B cell (primary cell): ENCODE measurements at places on chromosomes 6 and 20. TPM values are rescaled to one million over a fixed set of nuclear protein-coding genes. Genes with fewer than 3 reads are reported as not detected.

The GNAS-AS1 gene
- total RNA-seq = 1.5 and 2.1 TPM in 2 replicates

- DNase-seq = no peak
Observed at GRCh38 chr20:37328149-37328945, 17.6 kb upstream of the SRC start.

The ZNF341 gene
- total RNA-seq = 9.1 and 9.9 TPM in 2 replicates

DNA sequence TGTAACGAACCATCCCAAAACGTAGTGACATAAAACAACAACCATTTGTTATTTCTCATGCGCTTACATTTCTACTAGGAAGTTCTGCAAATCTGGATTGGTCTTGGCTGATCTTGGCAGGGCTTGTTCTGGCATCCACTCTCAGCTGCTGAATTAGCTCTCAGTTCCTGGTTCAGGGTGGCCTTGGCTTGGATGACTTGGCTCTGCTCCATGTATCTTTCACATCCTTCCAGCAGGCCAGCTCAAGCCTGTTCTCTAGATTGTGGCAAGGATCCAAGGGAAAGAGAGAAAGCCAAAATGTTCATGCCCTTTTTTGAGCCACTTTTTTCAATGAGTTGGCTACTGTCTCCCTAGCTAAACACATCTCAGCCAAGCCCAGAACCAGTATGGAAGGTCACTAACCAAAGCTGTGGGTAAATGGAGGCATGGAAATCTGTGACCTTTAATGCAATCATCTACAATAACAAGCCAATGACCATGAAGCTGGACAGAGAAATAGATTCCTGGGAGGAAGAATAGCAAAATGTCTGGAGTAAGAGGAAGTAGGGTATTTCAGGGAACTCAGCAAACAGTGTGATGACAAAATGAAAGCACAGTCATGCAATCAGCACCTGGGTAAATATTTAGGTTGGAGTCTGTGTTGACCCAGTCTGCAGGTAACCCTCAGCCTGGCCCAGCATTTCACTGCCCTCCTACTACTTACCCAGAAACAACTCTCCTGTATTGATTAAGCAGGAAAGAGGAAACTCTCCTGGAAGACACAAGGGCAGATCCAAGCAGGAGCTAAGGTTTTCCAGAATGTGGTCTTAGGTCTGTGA lies 32.7 kb upstream of the SNAP25 start:
- DNase-seq = no peak

DNA sequence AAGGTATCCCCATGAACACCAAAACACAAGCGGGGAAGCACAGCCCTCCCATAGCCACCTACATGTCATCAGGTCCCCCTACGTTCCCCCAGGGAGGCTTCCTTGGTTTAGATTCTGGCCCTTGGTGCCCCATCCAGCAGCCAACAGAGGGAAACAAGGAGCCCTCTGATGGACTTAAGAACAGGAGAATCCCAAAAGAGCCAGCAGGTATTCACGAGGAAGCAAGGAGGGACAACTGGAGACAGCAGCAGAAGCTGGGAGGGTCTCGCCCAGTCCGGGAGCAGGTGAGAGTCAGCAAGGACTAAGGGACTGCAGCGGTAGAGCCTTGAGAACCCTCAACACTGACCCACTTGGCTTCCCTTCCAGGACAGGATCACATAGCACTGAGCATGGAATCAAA lies 58.4 kb upstream of the TOP1 start:
- DNase-seq = no peak

DNA sequence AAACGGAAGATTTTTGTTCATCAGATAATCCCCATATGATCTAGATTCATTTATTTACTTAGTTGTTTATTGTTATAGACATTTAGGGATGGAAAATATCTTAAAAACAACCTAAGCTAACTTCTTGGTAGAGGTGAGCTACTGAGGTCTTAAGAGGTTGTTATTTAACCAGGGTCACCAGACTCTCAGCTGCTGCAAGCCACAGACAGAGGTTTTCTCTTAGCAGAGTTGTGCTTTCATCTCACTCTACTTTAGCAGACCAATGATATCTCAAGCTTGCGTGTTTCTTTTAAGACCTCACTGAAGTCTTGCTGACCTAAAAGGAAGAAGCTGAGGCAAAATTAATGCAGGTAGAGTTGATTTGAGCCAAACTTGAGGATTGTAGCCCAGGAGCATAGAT lies 43.6 kb downstream of the NCOA7 start:
- DNase-seq = no peak

GRCh38 chr6:63275953-63276352 lies 43.8 kb downstream of the LGSN start:
- no peak for DNase-seq

DNA sequence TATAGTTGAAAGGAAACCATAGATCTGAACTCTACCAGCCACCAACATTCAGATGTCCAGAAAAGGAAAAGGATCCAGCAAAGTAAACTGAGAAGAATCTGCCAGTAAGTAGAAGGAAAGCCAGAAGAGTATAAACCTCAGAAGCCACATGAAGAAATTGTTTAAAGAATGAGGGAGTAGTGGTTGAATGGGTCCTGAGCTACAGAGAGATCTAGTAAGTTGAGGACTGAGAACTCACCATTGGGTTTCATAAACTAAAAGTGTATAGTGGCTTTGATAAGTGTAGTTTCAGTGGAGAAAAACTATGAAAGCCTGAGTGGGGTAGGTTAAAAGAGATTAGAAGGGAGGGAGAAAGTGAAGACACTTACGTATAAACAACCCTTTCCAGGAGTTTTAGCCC lies 32.0 kb upstream of the SUMO4 start:
- DNase-seq = no peak

The CCN6 gene
- not detected in 2 replicates for total RNA-seq

DNA sequence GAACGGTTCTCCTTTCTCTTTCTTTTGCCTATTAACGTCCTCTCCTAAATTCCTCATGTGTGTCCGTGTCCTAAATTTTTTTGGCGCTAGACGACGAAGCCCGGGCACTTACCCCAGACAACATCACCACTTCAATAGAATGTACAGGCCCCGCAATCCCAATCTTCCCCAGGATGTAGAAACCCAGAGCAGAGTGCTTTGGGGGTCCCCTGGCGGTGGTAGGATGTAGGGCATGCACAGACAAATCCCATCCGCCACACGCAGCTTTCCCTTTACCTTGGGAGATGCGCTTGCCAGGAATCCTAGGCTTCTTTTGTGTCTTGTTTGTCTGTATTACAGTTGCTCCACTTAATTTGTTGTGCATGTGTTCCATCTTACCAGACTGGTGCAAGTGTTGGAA lies 417.3 kb upstream of the ARID1B start:
- DNase-seq = no peak

The KHDC1L gene
- total RNA-seq = not detected in 2 replicates

DNA sequence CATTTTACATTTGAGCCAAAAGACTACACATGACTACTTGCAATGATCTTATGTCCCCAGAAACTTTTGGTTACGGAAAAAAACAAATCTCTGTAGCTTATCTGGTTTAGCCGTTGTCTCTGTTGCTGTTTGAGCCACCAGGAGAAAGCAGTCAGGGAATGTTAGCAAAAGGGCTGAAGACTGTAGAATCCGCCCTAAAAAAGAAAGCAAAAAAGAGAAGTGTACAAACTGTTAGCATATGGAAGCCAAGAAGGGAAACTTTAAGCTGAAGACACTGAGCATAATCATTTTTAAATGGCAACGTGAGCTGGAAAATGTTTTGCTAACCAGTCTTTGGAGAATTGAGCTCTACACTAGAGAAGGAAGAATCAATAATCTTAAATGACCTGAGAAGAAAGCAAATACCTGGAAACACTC lies 69.9 kb upstream of the MYLIP start:
- DNase-seq = no peak

GRCh38 chr6:106715922-106716321 lies 86.5 kb downstream of the QRSL1 start:
- peak; percentile 58 for DNase-seq

The RIMS1 gene
- not detected in 2 replicates for total RNA-seq

DNA sequence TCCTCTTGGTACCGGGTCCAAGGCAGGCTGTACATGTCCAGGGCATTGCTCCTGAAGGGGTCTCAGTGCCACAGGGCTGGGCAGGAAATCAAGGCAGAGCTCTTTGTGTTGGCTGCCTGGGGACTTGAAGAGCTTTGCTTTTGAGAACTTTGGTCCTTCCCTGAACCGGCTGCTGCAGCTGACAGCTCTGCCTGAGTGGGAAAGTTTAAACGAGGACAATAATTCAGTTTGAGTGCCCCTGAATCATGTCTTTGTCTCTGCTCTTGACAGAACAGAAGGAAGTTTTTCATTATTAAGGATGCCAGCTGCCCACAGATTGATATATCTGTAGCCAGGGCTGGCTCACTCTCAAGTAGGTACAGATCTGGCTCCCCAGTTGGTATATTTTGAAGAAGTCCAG lies 56.1 kb downstream of the ANKRD6 start:
- DNase-seq = no peak

DNA sequence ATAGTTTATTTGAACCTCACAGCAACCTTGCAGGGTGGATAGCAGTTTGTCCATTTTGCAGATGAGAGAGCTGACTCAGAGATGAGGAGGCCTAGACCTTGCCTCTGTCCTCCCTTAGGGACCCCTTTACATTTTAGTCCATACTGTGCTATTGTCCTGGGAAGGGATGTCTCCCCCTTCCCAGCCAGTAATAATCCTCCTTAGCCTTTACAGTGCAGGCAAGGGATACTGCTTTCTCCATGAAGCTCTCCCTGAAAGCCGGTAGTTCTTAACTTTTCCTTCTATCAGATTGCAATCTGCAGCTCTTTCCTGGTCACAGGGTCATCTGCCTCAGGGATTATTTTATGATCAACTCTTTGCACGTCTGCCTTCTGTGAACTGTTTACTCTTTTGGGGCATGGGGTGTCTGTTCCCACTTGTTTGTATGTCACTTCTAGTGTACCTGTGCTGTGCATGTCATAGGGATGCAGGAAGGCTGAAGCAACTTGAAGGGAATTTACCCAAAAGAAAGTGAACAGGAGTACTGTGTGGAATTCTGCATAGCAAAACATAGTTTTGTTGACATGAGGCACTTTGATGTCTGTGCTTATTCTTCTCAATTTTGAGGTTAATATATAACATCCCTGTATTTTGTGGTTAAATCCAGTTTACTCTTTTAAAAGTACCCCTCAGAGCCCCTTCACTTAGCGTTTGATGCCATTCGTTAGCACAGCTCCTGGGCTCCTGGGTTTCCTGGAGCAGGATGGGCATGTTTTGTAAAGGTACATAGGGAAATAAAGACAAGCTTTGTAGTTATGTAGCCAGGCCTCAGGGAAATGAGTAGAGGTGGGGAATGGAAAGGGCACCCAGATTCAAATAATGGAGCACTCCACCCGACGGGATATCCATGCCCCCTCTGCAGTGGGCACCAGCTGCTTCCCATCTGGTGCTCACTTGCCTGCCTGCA lies 38.1 kb downstream of the DHX35 start:
- no peak for DNase-seq

DNA sequence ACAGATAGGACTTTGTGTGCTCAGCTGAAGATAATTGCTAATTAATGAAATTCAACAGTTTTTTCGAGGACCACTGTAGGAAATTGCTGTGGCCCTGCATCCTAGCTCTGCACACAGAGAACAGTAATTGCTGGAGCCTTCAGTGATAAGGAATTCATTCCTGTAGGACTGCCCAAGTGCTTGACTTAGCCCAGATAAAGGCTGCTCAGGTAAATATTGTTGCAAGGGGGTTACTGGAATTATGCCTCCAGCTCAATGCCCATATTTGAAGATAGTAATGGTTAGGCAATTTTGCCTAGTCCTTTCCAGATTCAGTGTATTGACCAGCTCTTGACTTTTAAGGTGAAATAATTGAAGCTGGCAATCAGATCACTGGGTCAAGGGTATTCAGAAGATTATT lies 122.9 kb downstream of the SLC24A3 start:
- DNase-seq = no peak

DNA sequence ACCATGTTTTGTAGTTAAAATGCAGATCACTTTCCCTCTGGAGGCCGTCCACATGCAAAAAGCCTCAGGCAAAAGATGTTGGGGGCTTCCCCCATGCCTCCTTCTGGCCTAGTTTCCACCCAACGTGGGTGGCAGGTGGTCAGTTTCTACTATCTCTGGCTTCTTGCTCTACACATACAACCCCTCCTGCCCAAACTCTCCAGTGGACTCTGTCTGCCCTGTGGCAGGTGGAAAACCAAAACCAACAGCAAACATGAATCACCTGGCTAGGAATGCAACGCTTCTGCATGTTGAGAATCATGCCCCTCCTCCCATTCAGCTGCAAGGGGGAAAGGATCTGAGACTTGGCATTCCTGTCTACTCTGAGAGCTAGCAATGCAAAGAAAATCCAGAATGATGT lies 94.8 kb downstream of the MBOAT1 start:
- no peak for DNase-seq

The POPDC3 gene
- not detected in 2 replicates for total RNA-seq

The GMPR gene
- total RNA-seq = 0.41 TPM in 1 of 2 replicates, not detected in the other

DNA sequence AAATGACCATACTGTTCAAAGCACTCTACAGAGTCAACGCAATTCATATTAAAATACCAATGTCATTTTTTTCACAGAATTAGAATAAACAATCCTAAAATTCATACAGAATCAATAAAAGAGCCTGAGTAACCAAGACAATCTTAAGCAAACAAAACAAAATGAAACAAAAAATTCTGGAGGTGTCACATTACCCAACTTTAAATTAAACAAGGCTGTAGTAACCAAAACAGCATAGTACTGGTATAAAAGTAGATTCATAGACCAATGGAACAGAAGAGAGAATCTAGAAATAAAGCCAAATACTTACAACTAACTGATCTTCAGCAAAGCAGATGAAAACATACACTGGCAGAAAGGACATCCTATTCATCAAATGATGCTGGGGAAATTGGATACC lies 346.9 kb upstream of the JAG1 start:
- no peak for DNase-seq

The RSPO3 gene
- total RNA-seq = not detected in 2 replicates

- no peak for DNase-seq
Observed at GRCh38 chr6:127403636-127404035, 55.6 kb downstream of the KIAA0408 start.

- no peak for DNase-seq
Observed at GRCh38 chr20:48742912-48743680, 84.7 kb downstream of the PREX1 start.

The C20orf144 gene
- 0.27 and 0.44 TPM in 2 replicates for total RNA-seq

DNA sequence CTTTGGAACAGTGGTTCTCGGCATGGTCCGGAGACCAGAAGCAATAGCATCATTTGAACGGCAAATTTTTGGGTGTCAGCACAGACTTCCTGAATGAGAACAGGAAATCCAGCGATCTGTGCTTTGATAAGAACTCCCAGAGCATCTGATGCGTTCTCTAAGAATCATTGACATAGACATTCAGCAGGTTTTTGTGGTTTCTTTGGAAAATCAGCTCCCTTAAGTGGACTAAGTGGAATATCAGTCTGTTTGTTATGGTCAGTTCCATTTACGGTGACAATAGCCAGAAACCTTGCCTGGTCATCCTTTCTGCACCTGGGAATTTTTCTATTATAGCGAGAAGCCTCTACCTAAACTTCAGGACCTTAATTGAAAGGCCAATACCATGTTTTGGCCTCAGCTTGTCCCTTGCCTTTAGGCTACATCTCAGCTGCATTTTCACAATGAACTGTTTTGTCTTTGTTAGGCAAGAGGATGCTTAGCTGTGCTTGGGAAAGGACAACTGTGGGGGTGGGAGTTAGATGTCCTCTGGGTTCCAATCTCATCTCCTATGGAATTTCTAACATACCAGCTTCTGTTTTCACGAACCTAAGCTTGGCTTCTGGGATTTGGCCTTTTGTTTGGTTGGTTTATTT lies 299.7 kb downstream of the CDKAL1 start:
- DNase-seq = no peak

The IPCEF1 gene
- 0.70 and 0.94 TPM in 2 replicates for total RNA-seq
